ENCODE measurements at places on chromosomes 3 and 15.

DNA sequence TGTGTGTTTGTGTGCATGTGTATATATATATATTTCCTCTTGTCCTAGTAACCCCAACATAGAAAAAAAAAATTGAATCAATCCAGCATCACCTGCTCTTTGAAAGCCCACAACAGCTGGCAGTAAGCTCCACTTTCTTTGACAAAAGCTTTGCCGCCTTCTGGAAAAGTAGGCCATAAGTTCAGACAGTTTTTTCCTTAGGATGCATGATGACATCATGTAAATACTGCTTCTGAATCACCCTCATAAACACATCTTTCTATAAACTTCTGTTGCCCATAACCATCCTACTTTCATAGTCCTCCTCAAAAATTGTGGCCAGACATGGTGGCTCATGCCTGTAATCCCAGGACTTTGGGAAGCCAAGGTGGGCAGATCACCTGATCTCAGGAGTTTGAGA, 67.4 kb downstream of the CSNK1G1 start:
- peak; percentile 33 for DNase-seq

DNA sequence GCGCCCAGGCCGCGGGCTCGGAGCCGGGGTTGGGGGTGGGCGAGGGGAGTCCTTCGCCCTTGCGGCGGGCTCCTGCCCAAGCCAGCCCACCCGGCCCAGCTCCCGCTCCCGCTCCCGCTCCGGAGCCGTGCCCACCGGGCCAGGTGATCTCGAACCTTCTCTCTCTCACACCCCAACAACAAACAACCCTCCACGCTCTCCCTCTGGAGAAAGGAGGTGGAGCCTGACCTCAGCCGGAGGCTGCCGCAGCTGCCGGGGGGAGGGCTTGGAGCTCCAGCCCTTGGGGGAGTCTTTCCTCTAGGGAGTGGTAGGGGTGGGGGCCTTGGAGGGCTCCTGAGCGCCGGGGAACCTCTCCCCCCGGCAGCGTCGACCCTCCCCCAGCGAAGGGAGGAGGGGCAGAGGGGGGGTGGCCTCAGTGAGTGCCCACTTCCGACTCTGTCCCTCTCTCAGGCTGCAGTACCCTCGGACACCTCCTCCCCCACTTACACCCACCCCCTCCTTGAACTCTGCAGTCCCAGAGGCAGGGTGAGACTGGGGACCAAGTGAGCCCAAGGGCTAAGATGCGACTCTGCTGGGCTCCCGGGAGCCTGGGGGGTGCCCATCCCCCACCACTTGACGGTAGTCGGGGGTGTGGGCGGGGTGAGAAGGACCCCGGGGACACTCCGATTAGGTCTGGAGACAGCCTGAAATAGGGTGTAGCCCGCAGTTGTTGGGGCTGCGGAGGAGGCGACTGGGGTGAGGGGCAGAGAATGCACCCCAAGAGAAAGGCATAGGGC, 4.4 kb upstream of the BAHD1 start:
- DNase-seq, result no peak

GRCh38 chr15:100111125-100112060, 230.4 kb downstream of the ADAMTS17 start:
- DNase-seq, result no peak

- DNase-seq, result no peak
These were observed 20.4 kb downstream of the XPC start for GRCh38 chr3:14157951-14158350.

- DNase-seq, result no peak
These were observed 206.0 kb upstream of the KBTBD8 start for GRCh38 chr3:66792086-66792485.

- DNase-seq, result no peak
These were observed 1.7 kb downstream of the MEIS2 start for GRCh38 chr15:37098468-37099318.

- DNase-seq, result no peak
These were observed 8.1 kb downstream of the MRPL3 start for GRCh38 chr3:131494706-131495105.

GRCh38 chr3:196609343-196609775, 30.1 kb upstream of the NRROS start:
- DNase-seq, result peak; percentile 84

GRCh38 chr3:127352612-127353011, 64.8 kb upstream of the PRR20G start:
- no peak for DNase-seq

DNA sequence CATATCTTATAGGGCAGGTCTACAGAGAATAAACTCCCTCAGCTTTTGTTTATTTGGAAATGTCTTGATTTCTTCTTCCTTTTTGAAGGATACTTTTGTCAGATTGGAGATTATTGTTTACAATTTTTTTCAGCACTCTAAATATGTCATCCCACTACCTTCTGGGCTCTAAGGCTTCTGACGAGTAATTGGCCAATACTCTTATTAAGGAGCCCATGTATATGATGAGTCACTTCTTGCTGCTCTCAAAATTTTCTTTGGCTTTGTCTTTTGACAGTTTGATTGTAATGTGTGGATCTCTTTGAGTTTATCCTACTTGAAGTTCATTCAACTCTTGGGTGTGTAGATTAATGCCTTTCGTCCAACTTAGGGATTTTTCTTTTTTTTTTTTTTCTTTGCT, 28.9 kb upstream of the CD200R1L start:
- DNase-seq, result peak; percentile 46

DNA sequence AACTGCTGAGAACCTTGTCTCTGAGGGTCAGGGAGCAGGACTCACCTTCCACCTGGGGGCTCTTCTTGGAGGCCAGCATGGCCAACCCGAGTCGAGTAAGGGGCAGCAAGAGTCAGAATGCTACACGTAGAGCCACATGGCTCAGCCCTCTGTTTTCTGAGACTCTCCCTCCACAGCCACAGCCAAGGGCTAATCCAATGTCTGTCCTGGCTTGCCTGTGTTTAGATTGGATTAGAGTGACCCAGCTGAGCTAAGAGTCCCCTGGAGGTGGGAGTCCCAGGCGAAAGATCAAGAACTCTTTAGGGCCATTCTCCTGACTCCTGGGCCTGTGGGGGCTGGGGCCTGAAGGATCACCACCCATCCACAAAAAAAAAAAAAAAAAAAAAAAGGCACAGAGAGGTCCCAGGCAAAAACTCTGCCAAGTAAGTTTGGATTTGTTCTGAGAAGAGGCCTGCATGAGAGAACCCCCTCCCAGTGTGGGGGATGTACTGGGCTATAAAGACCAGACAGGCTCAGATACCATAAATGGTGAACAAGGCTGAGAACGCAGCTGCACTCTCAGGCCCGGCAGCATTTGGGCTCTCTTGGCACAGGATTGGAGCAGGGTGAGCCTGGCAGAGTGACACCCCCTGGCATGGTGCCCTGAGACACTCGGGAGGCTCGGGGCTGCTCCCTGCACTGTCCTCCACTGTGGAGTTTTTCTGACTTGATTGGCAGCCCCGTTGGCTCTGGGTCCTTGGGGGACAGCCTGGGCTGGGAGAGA, 88.0 kb upstream of the OSBPL11 start:
- no peak for DNase-seq

- DNase-seq, result no peak
These were observed 63.9 kb downstream of the NR2E3 start for GRCh38 chr15:71874245-71874644.

DNA sequence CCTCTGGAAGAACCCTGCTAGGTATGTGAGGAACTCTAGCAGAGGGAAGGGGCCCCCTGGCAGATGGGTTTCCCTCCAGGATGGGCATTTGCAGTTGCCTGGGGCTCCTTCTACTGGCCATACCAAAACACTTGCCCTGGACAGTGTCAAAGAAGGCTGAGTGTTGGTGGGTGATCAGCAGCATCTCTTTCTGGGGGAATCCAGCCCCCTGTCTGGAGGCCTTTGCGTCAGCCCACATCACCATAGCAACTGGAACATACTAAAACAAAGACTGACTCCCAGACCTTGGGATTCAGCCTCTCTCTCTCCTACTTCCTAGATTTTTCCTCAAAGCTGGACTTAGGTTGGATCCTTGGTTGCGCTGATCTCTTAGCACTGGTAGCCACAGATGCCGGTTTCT, 8.1 kb downstream of the CEMIP start:
- DNase-seq, result no peak

DNA sequence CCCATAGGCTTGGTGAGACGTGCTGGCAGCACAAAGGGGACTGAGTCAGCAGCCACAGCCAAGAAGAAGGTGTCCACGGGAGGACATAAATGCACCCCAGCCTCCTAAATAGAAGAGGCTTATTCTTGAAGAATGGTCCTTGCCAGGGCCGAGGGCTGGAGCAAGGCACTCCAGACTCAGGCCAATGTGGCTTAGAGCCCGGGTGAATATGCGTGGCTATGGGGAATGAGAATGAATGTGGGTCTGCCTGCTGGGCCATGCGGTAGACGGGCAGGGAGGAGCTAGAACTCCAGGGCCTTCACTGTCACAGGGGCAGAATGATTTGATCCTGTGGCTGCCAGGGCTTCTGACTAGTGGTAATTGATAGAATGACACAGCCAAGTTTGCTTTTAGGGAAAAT, 34.0 kb downstream of the DHX30 start:
- no peak for DNase-seq

DNA sequence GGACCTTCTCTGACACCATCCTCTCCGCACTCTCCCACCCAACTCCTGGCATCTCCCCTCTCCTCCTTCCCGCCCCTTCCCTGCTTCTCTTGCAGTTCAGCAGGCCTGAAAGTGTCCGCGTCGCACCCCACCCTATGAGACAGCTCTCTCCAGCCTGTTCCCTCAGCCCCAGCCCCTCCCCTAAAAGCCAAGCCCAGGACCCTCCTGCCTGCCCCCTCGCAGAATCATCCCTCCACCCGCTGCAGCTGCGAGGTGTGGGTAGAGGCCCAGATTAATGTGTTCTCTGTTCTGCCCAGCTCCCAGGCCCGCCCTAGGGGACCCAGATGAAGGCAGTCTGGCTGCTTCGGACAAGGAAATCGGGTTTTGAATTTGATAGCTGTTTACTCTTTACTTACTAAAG, 410 bp downstream of the PRR23E start:
- DNase-seq, result no peak

GRCh38 chr3:105793040-105793439, 75.8 kb downstream of the CBLB start:
- DNase-seq, result no peak
